Activated naive CD4-positive, alpha-beta T cell treated with anti-CD3 and anti-CD28 coated beads for 36 hours (primary cell): ENCODE measurements at places on chromosomes 1 and 21. TPM values are rescaled to one million over a fixed set of nuclear protein-coding genes. Genes with fewer than 3 reads are reported as not detected.
A peak's percentile ranks its signal among the peaks of the same experiment; 100 is the strongest.

LCE1E gene
- total RNA-seq = not detected

MIA3 gene
- total RNA-seq = 55.1 TPM

DNA sequence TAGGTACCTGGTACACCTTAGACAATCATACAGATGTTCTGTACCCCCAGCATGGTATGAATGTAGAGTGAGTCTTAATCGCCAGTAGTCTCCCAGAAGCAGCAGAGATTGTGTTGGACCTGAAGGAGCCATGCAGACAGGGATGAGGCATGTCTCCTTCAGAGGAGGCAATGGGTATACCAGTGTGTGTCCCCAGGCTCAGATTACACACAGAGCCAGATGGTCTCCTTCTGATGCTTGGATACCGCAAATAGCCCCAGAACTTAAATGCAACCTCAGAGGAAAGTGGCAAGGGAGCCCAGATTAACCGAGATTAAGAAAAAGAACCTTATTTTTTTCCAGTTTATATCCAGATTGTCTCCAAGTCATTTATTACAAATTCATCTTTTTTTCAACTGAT lies 96.8 kb upstream of the C21orf91 start:
- H3K27ac ChIP-seq = no peak overlapping the region
- peaks cover 1% of the 10 kb centered on the region for H3K36me3 ChIP-seq
- H3K27me3 ChIP-seq = no peaks in the 10 kb centered on the region
- no peaks in the 10 kb centered on the region for H3K4me1 ChIP-seq
- DNase-seq = no peak

SLC30A10 gene
- total RNA-seq = not detected

DNA sequence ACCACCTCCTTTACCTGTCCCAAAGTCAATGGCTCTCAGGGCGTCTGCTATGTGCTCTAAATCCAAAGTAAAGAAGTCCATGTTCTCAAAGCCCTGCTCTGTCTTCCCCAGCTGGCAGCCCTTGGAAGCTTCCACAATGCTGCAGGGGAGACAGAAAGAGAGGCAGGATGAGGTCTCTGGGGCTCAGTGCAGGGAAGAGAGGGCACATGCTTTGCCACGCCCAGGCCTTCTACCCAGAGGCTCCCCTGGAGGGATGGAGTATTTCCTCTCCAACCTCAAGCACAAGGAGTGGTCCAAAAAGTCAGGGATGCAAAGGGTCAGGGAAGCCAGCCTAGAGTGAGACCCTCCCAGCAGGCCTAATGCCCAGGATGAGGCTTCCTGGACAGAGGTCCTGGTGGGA lies 10.2 kb downstream of the TRIM63 start:
- H3K4me1 ChIP-seq = no peaks in the 10 kb centered on the region
- no peaks in the 10 kb centered on the region for H3K36me3 ChIP-seq
- H3K27me3 ChIP-seq = peaks cover 10% of the 10 kb centered on the region
- no peak overlapping the region for H3K27ac ChIP-seq

DNA sequence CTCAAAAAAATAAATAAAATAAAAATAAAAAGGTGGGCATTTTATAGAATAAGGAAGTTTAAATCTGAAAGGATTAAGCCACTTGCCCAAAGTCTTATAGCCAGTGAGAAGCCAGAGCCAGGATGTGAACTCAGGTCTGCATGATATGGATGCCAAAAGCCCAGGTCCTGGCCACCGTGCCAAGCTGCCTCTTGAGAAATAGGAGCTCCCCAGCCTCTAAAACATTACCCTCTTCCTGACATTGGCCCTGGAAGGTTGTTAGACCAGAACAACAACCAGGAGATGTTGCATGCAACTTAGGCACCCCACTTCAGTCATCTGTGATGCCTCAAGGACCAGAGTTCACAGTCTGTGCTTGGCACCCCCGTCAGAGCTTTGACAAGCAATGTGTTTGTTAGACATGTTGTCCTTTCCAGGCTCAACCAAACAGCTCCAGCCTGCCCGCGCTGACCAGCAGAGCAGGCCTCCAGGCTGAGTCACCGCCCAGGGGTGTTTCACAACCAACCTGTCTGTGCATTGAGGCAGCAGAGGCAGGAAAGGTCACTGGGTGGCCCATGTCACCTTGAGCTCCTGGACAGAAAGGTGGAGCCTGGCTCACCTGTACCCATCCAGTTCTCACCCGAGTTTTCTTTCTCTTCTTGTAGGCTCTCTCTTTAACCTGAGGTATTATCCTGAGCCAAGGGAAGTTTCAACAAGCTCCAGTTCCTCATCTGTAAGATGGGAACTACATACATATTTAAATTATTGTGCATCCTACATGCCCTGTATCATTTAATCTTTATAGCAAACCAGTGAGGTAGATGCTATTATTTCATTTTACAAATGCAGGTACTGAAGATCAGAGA lies 14.9 kb upstream of the MED18 start:
- no peaks in the 10 kb centered on the region for H3K27me3 ChIP-seq
- H3K27ac ChIP-seq = no peak overlapping the region
- no peaks in the 10 kb centered on the region for H3K4me1 ChIP-seq

DNA sequence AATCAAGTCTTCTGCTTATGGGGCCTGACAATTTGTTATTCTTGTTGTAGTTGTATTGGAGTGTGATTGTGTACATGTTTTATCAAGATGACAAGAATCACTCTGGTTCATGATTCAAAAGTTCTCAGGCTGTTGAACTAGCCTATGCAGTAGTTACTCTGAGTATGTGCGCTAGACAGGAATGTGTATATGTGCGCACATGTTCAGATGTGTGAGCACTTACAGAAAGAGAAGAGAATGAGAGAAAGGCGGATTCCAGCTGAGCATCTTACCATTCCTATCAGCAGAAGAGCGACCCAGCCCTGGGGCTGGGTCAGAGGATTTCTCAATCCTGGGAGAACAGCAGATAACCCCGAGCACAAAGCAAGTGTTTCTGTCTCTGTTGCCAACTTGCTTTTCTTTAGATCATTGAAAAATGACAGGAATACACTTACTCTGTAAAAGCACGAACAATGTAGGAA lies 110.8 kb upstream of the HOOK1 start:
- no peak for DNase-seq
- H3K4me3 ChIP-seq = no peak overlapping the region
- H3K36me3 ChIP-seq = no peaks in the 10 kb centered on the region
- no peaks in the 10 kb centered on the region for H3K27me3 ChIP-seq

ATP6V1G3 gene
- total RNA-seq = not detected

ZNF593OS gene
- not detected for total RNA-seq

GRCh38 chr1:71046891-71047634 lies 553 bp downstream of the PTGER3 start:
- H3K4me3 ChIP-seq = peak overlapping the region; percentile 64
- no peaks in the 10 kb centered on the region for H3K36me3 ChIP-seq
- peak; percentile 13 for DNase-seq
- no peak overlapping the region for H3K27ac ChIP-seq

GPR61 gene
- total RNA-seq = not detected

GRCh38 chr1:93680076-93680419 lies 1.6 kb downstream of the BCAR3 start:
- H3K36me3 ChIP-seq = no peaks in the 10 kb centered on the region
- H3K4me3 ChIP-seq = no peak overlapping the region
- H3K27me3 ChIP-seq = peaks cover 48% of the 10 kb centered on the region
- peaks cover 9% of the 10 kb centered on the region for H3K4me1 ChIP-seq

EXO1 gene
- 59.6 TPM for total RNA-seq

- no peaks in the 10 kb centered on the region for H3K4me1 ChIP-seq
- peaks cover 1% of the 10 kb centered on the region for H3K36me3 ChIP-seq
- DNase-seq = no peak
- no peak overlapping the region for H3K4me3 ChIP-seq
- peaks cover 4% of the 10 kb centered on the region for H3K27me3 ChIP-seq
Measured at GRCh38 chr21:28742527-28742926, 250.2 kb downstream of the LTN1 start.

- no peak overlapping the region for H3K4me3 ChIP-seq
- H3K27ac ChIP-seq = no peak overlapping the region
- peaks cover 5% of the 10 kb centered on the region for H3K4me1 ChIP-seq
- DNase-seq = no peak
Measured at GRCh38 chr1:150493175-150493574, 6.0 kb downstream of the TARS2 start.

TFF3 gene
- not detected for total RNA-seq

DNA sequence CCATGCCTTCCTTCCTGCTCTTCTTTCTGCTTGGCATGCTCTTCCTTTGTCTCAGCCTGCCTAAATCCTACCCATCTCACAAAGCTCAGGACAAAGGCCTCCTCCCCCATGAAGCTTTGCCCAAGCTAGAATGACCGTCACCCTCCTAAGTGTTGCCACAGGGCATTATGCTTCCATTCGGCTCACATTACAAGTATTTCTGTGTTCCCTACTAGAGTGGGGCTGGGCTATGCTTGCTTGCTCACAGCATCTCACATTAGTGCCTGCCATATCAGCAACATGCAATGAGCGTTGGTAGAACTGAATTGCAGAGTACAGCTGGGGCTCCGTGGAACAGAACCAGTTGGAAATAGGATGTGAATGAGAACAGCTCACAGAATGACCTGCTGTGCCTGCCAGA lies 82.8 kb downstream of the CD58 start:
- no peaks in the 10 kb centered on the region for H3K36me3 ChIP-seq
- no peaks in the 10 kb centered on the region for H3K4me1 ChIP-seq
- H3K27ac ChIP-seq = no peak overlapping the region
- no peak for DNase-seq
- H3K27me3 ChIP-seq = no peaks in the 10 kb centered on the region

PADI1 gene
- not detected for total RNA-seq

RIPPLY3 gene
- total RNA-seq = not detected

MEGF6 gene
- total RNA-seq = 5.8 TPM

- no peak for DNase-seq
- peaks cover 65% of the 10 kb centered on the region for H3K4me1 ChIP-seq
- H3K36me3 ChIP-seq = peaks cover 36% of the 10 kb centered on the region
- no peaks in the 10 kb centered on the region for H3K27me3 ChIP-seq
- no peak overlapping the region for H3K4me3 ChIP-seq
Measured at GRCh38 chr1:89687254-89687653, 54.3 kb downstream of the LRRC8C start.

NBPF19 gene
- 13.3 TPM for total RNA-seq

DNA sequence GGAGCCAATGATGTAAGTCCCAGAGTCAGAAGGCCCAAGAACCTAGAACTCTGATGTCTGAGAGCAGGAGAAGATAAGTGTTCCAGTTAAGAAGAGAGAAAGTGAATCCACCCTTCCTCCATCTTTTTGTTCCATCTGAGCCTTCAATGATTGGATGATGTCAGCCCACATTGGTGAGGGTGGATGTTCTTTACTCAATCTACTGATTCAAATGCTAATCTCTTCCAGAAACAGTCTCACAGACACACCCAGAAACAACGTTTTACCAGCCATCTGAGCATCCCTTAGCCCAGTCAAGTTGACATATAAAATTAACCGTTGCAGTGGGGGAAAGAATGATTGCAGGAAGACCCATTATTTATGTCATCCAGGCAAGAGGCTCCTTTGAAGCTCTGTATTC lies 16.5 kb upstream of the RNF220 start:
- no peaks in the 10 kb centered on the region for H3K4me1 ChIP-seq
- no peak overlapping the region for H3K4me3 ChIP-seq
- no peaks in the 10 kb centered on the region for H3K36me3 ChIP-seq
- H3K27me3 ChIP-seq = no peaks in the 10 kb centered on the region

PGD gene
- total RNA-seq = 94.8 TPM

FOXD3 gene
- total RNA-seq = not detected

- peak; percentile 71 for DNase-seq
- peaks cover 18% of the 10 kb centered on the region for H3K36me3 ChIP-seq
- peaks cover 8% of the 10 kb centered on the region for H3K27me3 ChIP-seq
- peak overlapping the region; percentile 97 for H3K4me3 ChIP-seq
Measured at GRCh38 chr1:58782178-58783089, 1.4 kb downstream of the JUN start.

- no peak for DNase-seq
- no peaks in the 10 kb centered on the region for H3K27me3 ChIP-seq
- no peaks in the 10 kb centered on the region for H3K4me1 ChIP-seq
Measured at GRCh38 chr1:244162786-244163530, 111.9 kb downstream of the ZBTB18 start.

TPTE gene
- total RNA-seq = not detected

GRCh38 chr1:77511440-77511840 lies 171.0 kb downstream of the ZZZ3 start:
- DNase-seq = no peak
- H3K4me3 ChIP-seq = no peak overlapping the region
- H3K36me3 ChIP-seq = peaks cover 7% of the 10 kb centered on the region
- no peaks in the 10 kb centered on the region for H3K4me1 ChIP-seq
- H3K27ac ChIP-seq = no peak overlapping the region

TRABD2B gene
- total RNA-seq = not detected

DNA sequence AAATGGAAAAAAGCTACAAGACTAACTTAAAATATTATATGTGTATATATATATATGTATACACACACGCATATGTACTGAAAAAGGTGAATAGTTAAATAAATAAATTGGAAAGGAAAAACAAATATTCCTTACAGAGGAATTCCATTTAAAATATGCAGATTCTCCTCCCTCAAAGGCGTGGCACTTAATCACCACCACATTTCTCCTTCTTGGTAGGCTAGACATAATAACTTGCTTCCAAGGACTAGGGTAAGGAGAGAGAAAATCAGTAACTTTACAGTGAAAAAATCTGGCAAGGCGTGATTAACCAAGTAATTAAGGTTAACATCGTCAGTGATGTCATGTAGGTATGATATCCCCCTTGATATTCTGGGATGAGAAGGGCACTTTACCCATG lies 84.0 kb upstream of the USP25 start:
- no peaks in the 10 kb centered on the region for H3K36me3 ChIP-seq
- no peaks in the 10 kb centered on the region for H3K27me3 ChIP-seq
- DNase-seq = no peak

- no peak overlapping the region for H3K27ac ChIP-seq
- no peak for DNase-seq
- H3K27me3 ChIP-seq = peaks cover 94% of the 10 kb centered on the region
- H3K4me3 ChIP-seq = no peak overlapping the region
- peaks cover 49% of the 10 kb centered on the region for H3K4me1 ChIP-seq
Measured at GRCh38 chr1:18636596-18637508, 6.2 kb downstream of the PAX7 start.

DNA sequence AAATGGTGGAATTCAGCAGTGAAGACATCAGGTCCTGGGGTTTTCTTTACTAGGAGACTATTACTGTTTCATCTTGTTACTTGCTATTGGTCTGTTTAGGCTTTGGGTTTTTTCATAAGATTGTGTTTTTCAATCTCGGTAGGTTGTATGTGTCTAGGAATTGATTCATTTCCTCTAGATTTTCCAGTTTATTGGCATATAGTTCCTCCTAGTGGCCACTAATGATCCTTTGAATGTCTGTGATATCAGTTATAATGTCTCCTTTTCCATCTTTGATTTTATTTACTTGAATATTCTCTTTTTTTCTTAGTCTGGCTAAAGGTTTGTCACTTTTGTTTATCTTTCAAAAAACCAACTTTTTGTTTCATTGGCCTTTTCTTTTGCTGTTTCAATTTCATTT lies 233.0 kb downstream of the RWDD3 start:
- no peak for DNase-seq
- H3K36me3 ChIP-seq = no peaks in the 10 kb centered on the region
- no peaks in the 10 kb centered on the region for H3K4me1 ChIP-seq
- H3K4me3 ChIP-seq = no peak overlapping the region
- no peaks in the 10 kb centered on the region for H3K27me3 ChIP-seq
- H3K27ac ChIP-seq = no peak overlapping the region

DNA sequence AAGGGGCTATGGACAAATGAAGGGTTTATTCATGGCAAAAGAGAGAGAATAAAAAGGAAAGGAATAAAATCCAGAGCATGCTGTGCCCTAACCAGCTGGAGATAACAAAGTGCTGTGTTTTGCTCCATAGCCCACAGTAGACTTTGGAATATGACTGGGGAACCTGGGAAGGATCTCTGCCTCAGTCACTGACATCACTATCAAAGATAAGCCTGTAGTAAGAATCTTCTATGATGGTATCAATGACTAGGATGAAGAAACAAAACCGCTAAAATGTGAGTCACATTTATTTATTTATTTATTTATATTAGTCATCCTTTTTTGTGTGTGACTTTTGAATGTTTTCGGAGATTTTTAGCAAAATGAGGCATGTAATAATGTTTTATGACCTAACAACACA lies 56.3 kb downstream of the NVL start:
- no peaks in the 10 kb centered on the region for H3K4me1 ChIP-seq
- no peak overlapping the region for H3K4me3 ChIP-seq
- DNase-seq = no peak

CA6 gene
- 0.62 TPM for total RNA-seq
